Smooth muscle cell of the umbilical artery (primary cell): ENCODE measurements at places on chromosomes 11 and 22. TPM values are rescaled to one million over a fixed set of nuclear protein-coding genes. Genes with fewer than 3 reads are reported as not detected.

The SNU13 gene
- total RNA-seq: 65.6 and 81.0 TPM in 2 replicates

The SLC22A6 gene
- not detected in 2 replicates for total RNA-seq

The MRGPRE gene
- not detected in 2 replicates for total RNA-seq

The TMEM135 gene
- 17.8 and 18.4 TPM in 2 replicates for total RNA-seq

The VSIG2 gene
- total RNA-seq: not detected in 2 replicates

The OR52N4 gene
- not detected in 2 replicates for total RNA-seq

The MRGPRX2 gene
- total RNA-seq: not detected in 2 replicates

The OTOG gene
- not detected in 2 replicates for total RNA-seq

The TLCD5 gene
- total RNA-seq: 14.0 and 15.8 TPM in 2 replicates

The PARVG gene
- total RNA-seq: 0.05 TPM in 1 of 2 replicates, not detected in the other

The IL17REL gene
- 0.09 TPM in 1 of 2 replicates, not detected in the other for total RNA-seq

The KCNE3 gene
- 0.60 and 4.5 TPM in 2 replicates for total RNA-seq

The GRAP2 gene
- total RNA-seq: not detected in 2 replicates

The OR4A5 gene
- total RNA-seq: not detected in 2 replicates

The TSSK2 gene
- total RNA-seq: not detected in 2 replicates

The CECR2 gene
- total RNA-seq: under 0.01 TPM in 1 of 2 replicates, not detected in the other

The GLB1L3 gene
- total RNA-seq: not detected in 2 replicates

The OR4D5 gene
- total RNA-seq: not detected in 2 replicates

The CARNS1 gene
- 0.30 and 0.51 TPM in 2 replicates for total RNA-seq

The ACTN3 gene
- total RNA-seq: under 0.01 and 0.09 TPM in 2 replicates

The MAJIN gene
- under 0.01 TPM in 1 of 2 replicates, not detected in the other for total RNA-seq

The CHRNA10 gene
- total RNA-seq: 0.59 and 0.88 TPM in 2 replicates

The BEST1 gene
- total RNA-seq: 2.8 and 9.5 TPM in 2 replicates

The RIMBP3C gene
- total RNA-seq: 0.14 and 0.59 TPM in 2 replicates

The ENTHD1 gene
- not detected in 2 replicates for total RNA-seq

The OR52H1 gene
- total RNA-seq: 0.30 and 0.42 TPM in 2 replicates

The MYOD1 gene
- total RNA-seq: not detected in 2 replicates

The ALKBH8 gene
- total RNA-seq: 10.7 and 13.6 TPM in 2 replicates

The ACCS gene
- total RNA-seq: 6.4 and 6.5 TPM in 2 replicates

The KCNC1 gene
- not detected in 2 replicates for total RNA-seq

The MPPED1 gene
- total RNA-seq: not detected in 2 replicates

The RTN4RL2 gene
- total RNA-seq: 0.05 TPM in 1 of 2 replicates, not detected in the other

The OR10D3 gene
- total RNA-seq: not detected in 2 replicates

The CAPRIN1 gene
- total RNA-seq: 181 and 286 TPM in 2 replicates

The TREH gene
- not detected in 2 replicates for total RNA-seq

The RBFOX2 gene
- 116 and 175 TPM in 2 replicates for total RNA-seq

The MS4A12 gene
- total RNA-seq: not detected in 2 replicates

The DNAJB7 gene
- not detected in 2 replicates for total RNA-seq

The LGR4 gene
- total RNA-seq: 21.0 and 25.2 TPM in 2 replicates

The DDI1 gene
- total RNA-seq: not detected in 2 replicates

The APOBEC3G gene
- 5.0 and 7.0 TPM in 2 replicates for total RNA-seq

The FLRT1 gene
- 0.09 and 0.59 TPM in 2 replicates for total RNA-seq

The KCNA4 gene
- not detected in 2 replicates for total RNA-seq

The CCDC117 gene
- total RNA-seq: 19.0 and 23.3 TPM in 2 replicates
